NCI-H2227 treated with DMSO at 0.1 percent for 48 hours (cell line): ENCODE measurements at places on chromosomes 11 and 22.

DNA sequence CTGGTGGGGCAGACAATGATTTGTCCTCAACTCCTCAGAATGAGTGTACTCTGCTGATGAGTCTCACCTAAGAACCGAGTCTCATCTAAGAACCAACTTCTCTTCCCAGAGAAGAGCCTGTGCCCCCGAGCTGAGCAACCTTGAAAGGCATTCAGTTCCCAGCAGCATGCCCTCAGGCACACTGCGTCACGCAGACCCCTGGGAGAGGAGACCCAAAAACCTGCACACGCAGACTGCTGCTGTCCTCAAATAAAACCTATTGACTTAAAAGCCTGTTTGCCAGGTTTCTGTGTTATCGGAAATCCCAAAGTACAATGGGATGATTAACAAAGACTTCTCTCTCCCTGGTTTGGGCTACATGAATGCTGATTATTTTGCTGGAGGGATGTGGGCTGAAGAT lies 121.2 kb downstream of the C11orf58 start:
- no peak for DNase-seq

DNA sequence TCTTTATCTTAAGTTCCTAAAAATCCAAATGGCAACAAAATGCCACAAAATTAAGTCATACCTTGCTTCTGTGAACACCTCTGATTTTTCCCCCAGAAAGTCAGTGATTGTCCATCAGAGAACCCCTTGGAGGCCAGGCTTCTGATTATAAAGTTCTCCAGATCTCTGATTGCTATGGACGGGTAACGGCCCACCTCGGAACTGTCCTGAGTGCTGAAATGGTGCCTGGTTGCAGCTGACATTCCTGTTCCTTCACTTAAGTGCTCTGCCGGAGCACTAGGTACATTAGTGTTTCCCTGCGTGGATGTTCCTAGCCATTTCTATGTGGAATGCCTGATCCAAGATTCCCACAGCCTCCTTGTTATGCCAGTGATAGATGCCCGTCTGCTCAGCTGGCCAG lies 85.0 kb downstream of the CHST1 start:
- no peak for DNase-seq

DNA sequence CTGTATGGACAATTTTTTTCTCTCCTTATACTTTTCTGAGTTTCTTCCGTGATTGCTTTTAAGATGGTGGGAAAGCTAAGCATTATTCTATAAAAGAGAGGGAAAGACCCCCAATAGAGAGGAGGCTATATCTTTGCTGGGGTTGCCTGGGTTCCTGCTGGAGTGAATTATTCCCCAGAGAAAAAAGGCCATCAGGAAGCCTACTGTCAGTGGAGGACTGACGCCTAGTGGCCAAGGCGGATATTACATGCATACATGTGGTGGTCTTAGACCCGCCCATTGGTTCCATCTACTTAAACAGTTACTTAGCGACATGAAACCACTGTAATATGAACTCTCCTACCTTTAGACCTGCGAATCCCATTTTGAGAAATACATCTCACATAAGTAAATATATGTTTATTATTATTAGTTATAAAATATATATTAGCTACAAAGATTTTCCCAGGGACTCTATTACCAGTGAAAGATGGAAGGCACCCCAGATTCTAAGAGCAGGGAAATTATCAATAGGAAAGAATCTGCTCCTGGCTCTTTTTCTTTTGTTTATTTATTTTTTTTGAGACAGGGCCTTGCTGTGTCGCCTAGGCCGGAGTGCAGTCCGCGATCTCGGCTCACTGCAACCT lies 15.7 kb upstream of the PGA3 start:
- peak; percentile 83 for DNase-seq

GRCh38 chr11:109033627-109034338 lies 368.9 kb downstream of the DDX10 start:
- DNase-seq, result no peak

DNA sequence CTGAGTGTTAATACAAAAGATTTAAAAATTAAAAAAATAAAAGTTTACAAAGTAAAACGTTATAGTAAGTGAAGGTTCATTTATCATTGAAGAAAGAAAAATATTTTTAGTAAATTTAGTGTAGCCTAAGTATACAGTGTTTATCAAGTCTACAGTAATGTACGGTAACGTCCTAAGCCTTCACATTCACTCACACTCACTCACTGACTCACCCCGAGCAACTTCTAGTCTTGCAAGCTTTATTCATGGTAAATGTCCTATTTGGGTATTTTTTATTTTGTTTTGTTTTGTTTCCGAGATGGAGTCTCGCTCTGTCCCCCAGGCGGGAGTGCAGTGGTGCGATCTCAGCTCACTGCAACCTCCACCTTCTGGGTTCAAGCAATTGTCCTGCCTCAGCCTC lies 8.8 kb downstream of the CASTOR1 start:
- DNase-seq, result no peak

DNA sequence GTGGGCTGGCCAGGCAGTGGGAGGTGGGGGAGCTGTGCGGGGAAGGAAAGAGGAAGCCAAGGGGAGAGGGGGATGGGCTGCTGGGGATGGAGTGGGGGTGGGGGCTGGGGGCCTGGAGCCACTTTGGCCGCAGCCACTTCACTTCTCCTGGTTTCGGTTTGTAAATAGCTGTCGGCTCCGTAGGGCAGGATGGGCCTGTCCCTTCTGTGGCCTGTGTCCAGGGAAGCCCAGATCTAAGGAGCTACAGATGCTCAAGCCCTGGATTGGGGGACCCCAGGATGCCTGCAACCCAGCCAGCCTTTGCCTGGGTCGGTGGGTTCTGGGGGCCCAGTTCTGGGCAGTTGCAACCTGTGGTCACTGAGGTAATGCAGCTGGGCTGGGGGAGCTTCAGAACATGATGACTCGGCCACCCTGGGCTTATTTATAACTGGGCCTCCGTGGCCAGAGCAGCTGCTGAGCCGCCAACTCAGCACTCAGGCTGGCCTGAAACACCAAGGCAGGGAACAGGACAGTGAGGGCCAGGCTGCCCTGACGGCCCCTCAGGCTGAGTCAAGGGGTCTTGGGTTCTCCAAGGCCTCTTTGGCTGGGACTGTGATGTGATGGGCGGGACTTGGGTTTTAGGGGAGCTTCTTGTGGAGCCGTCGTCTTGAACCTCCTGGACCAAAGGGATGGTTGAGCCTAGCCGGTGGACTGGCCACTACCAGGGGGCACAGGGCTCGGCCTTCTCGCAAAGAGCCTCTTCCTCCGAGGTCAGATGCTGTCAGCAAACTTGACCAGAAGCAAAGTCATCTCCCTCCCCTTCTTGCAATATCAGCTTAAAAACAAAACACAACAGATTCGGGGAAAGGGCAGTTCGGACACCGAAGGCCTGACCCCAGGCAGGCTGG lies 15.0 kb upstream of the SLC39A13 start:
- DNase-seq, result no peak

GRCh38 chr22:19717691-19718455 lies 3.6 kb downstream of the SEPTIN5 start:
- peak; percentile 49 for DNase-seq

GRCh38 chr11:26992031-26992541 lies 1.8 kb upstream of the FIBIN start:
- no peak for DNase-seq

GRCh38 chr11:30392221-30392784 lies 69.4 kb downstream of the ARL14EP start:
- no peak for DNase-seq

DNA sequence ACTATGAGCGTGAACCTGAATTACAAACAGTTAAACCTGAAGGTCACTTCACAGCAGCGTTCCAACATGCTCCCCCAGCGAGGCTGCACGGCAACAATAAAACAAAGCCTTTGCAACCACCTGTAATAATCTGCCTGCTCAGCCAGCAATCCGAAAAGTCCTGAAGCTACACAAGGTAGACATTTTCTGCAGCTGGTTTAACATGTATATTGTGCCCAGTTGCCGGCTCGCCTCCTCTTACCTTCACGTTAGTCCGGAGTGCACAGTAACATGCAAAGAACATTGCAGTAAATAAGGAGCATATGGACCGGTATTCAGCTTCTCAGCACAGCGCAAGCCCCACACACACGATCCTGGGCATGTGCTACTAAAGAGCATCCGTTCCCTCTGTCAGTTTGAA lies 704.3 kb downstream of the DLG2 start:
- DNase-seq, result no peak

- DNase-seq, result no peak
Measured at GRCh38 chr11:132523929-132524328, 1008.4 kb downstream of the OPCML start.

DNA sequence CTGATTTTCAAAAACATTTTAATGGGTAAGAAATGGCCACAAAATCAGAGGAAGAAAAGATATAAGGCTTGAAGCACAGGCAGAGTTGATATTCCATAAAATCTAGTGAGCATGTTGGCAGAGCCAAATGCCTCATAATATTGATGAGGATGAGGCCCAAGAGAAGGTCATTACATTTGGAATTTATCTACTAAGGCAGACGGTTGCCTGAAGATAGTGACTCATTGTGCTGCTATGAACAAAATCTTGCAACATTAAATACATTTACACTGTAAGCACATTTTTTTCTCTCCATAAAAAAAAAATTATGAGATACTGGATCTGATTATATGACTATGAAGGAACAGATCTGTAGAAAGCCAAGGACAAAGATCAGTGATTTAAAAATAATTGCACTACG lies 881.4 kb upstream of the CHORDC1 start:
- DNase-seq, result no peak

GRCh38 chr11:8339592-8340022 lies 75.9 kb upstream of the LMO1 start:
- no peak for DNase-seq

DNA sequence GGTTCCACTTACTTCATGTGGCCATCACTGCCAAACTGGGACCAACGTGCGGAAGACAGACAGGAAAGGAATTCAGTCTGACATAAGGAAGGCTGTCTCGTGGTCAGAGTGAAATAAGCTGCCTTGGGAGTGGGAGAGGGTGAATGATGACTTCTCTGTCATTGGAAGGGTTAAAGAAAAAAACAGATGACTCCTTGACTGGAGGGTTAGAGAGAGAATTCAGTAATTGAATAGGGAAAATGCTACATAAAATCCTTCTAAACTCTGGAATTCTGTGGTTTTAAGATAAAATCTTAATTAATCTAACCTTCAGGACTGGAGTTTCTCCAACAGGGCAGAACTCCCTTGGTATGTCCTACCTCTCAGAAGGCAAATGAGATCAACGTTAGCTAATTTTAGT lies 33.8 kb downstream of the RAB30 start:
- DNase-seq, result no peak

DNA sequence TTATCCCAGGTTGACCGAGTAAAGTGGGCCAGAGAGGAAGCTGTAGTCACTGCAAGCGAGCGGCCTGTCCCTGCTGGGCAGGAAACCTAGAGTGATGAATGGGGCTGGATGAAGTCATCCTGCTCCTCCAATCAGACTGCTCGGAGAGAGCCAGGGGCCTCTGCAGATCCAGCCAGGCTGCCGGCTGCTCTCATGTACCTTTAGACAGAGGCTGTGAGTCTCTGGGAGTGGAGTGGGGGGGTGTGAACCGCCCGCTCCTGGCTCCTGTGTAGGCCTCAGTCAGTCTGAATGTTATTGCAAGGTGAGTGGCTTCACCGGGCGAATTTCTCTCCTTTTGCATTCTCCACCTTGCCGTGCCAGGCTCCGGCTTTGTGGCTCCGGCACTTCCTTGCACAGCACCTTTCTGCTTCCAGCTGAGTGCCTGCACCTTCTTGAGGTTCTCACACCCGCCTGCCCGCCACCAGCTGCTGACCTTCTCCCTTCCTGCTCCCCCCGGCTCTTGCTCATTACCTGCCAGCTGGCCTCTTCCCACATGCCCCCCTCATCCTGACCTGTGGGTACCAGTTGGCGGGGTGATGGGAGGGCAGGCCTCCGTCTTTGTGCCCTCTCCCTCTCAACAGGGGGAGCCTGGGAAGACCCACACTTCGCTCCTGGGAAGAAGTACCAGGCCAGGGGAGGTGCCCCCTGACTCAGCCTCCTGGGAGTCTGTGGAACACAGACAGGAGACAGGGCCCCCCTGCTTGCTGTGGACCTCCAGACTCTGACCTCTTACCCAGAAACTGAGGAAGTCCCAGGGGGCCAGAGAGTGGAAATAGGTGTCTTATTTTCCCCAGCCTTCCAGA lies 79.9 kb downstream of the GRAMD1B start:
- peak; percentile 73 for DNase-seq

DNA sequence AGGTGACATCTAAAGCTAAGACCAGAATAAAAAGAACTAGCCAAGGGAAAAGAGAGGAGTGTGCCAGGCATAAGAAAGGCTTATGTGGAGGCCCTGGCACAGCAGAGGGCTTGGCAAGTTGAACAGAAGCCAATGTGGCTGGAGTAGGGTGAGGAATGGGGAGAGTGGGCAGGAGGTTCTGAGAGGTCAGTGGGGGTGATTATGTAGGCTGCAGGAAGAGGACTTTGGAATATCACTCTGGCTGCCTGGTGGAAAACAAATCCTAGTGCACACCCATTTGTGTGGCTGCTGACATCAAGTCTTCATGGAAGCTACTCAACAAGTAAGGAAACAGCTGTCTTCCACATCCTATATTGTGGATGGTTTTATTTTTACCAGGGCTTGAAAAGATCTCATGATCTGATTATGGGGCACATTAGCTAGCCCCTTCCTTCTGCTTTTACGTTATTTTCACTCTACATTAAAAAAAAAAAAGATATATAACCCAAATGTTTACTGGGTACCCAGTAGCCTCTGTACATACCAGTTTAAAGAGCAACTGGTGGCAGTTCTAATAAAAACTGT lies 3.4 kb downstream of the MRPL16 start:
- DNase-seq, result no peak

GRCh38 chr22:17910561-17911311 lies 113.6 kb downstream of the MICAL3 start:
- peak; percentile 19 for DNase-seq

DNA sequence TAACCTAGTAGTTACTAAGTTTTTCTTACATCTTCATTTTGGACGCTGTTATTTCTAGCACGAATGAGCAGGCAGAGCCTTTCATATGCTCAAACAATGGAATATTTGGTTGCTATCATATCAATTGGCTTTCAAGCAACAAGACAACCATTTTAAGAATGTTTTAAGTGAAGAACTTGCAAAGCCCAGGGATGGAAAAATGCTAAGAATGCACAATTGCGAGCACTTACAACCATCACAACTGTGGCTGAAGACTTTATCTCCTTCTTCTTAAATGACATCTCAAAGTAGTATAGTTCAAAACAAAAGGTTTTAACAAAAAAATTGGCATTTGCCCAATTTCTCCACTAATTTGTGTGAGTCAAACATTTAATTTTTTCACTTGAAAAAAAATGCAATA lies 8.3 kb upstream of the MMP1 start:
- DNase-seq, result no peak

DNA sequence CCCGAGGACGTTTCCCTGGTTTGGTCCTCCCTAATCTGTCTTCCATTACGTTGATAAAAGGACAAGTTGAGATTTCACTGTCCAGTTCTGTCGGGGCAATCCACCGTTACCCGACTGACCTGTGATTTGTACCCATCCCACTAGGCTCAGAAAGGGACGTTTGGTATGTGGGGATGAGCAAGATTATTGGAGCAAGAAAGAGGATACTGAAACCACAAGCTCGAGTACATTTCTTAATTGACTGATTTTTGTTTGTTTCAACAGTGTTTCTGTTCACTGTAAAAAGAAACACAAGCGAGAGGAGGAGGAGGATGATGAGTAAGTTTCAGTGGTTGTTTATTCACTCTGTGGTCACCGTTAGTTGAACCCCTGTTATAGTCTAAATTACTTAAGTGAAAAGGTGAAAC lies 969 bp downstream of the CCDC117 start:
- no peak for DNase-seq

GRCh38 chr11:134558916-134559601 lies 147.0 kb upstream of the B3GAT1 start:
- DNase-seq, result no peak

- no peak for DNase-seq
Measured at GRCh38 chr11:11421509-11421908, 68.5 kb upstream of the CSNK2A3 start.
